ENCODE measurements at places on chromosomes 5 and 9.

DNA sequence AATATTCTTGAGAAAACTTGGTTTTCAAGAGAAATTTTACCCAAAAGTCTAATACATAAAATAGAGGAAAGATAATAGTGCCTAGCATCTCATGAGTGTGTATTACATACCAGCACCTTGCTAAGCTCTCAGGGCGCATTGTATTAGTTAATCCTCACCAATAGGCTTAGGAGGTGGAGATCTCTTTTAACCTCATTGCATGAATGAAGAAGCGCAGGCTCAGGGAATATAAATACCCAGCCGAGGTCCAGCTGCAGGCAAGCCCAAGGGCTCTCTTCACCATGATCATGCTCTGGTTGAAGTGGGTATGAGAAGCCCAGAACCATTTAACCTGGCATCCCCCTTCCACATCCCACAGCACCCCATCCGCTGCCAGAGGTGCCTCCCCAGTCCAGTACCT is 46.0 kb downstream of the CAMK2A start:
- DNase-seq, result no peak

- no peak for DNase-seq
These were observed 44.0 kb upstream of the RNU6ATAC start for GRCh38 chr9:134208310-134208841.

GRCh38 chr9:134234001-134234660 is 69.8 kb upstream of the RNU6ATAC start:
- no peak for DNase-seq

- DNase-seq, result no peak
These were observed at the start of gene SHROOM1 for GRCh38 chr5:132830436-132831094. SHROOM1 (minus strand) TSS chr5:132830647; CDS start chr5:132826140, 4,507 bp downstream.

DNA sequence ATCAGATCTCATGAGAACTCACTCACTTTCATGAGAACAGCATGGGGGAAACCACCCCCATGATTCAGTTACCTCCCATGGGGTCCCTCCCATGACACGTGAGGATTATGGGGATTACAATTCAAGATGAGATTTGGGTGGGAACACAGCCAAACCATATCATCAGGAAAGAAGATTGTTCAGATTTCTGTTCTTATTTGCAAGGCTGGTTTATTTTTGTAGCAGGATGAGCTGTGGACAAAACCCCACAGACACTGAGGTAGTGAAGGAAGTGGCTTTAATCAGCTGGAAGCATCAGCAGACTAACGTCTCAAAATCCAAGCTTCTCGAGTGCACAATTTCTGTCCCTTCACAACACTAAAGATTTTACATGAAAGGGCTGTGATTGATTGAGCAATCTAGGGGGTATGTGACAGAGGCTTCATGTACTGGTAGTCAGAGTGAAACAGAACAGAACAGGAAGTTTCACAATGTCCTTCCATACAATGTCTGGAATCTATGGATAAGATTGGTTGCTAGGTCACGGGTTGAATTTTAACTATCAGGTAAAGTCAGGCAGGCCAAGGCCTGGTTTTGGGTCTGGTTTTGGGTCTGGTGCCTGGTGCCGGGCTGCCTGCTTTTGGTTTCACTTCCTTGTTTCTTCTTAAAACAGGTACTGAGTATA is 91.3 kb upstream of the ZNF366 start:
- DNase-seq, result no peak

DNA sequence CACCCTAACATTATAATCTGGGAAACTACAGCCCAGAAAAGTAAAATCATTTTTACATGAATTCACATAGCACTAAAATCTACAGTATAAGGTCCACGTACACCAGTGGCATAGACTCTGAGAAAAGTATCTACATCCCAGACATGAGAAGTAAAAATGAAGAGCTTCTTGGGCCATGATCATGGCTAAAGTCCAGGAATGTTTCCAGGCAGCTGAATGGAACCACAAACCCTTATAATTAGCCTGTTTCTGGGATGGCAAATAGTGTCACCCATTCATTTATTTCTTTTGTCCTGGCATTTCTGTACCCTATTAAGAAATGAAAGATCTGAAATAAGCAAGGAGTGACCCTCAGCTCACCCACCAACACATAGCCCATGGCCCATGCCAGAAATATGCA is 217.9 kb downstream of the SPOCK1 start:
- no peak for DNase-seq

DNA sequence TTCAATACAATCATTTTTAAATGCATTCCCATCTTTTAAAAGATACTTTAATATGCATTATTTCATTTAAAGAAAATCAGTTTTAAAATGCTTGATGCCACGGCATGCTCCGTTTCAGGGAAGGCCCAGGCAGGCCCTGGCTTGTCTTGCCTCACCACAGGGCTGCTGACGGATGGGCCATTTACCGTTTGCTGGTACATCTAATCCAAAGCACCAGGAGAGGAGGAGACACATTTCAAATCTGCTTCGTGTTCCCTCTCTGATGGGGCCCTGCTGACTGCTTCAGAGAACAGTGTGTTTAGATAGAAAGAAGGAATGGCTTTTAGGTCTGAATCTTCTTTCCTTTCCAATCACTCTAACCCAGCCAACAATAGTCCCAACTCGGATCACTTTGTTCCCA is 185.2 kb downstream of the DCP2 start:
- no peak for DNase-seq

GRCh38 chr5:180367991-180368390 is 14.9 kb upstream of the GFPT2 start:
- DNase-seq, result no peak

- DNase-seq, result no peak
These were observed 342.7 kb downstream of the DIRAS2 start for GRCh38 chr9:90299968-90300367.

- DNase-seq, result no peak
These were observed 50.0 kb upstream of the SH3GL2 start for GRCh38 chr9:17528859-17529258.

DNA sequence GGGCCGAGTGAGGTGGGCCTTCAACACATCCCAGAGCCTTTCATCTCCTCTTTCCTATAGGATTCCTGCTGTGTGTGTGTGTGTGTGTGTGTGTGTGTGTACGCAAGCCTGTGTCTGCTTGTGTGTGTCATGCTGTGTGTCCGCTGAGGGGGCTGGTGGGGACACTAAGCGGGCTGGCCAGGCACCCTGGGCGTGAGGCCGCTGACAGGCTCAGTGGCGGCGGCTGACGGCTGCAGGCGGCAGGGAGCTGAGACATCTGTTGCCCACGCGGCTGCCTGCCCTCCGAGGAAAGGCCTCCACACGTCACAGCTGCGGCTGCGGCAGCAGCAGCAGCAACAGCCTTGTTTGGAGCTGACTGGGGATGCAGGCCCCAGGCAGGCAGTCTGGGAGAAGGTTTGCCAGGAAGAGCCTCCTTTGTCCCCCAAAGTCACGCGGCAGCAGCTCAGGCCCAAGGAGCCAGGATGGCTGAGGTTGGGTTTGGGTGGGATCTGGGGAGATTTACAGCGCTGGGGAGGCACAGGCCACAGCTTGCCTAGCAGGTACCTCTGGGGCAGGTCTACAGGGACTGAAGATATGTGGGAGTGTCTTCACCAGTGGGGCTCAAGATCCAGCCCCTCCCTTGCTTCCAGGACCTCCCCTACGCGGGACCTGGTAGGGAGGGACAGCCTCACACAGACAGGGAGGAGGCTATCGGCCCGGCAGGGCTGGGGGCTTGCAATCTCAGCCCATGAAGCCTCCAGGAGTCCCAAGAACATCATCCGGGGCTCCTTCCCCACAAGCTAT is 1.8 kb downstream of the PDLIM4 start:
- DNase-seq, result no peak

DNA sequence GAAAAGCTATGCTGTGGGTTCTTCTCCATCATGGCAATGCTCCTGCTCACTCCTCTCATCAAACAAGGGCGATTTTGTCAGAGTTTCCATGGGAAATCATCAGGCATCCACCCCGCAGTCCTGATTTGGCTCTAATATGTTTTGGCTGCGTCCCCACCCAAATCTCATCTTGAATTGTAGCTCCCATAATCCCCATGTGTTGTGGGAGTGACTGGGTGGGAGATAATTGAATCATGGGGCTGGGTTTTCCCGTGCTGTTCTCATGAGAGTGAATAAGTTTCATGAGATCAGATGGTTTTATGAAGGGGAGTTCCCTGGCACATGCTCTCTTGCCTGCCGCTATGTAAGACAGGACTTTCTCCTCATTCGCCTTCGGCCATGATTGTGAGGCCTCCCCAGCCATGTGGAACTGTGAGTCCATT is 163.8 kb downstream of the GADD45G start:
- DNase-seq, result no peak

GRCh38 chr9:35908504-35909125 is 675 bp upstream of the SPAAR start:
- no peak for DNase-seq

- DNase-seq, result no peak
These were observed 4.9 kb downstream of the APBA1 start for GRCh38 chr9:69667306-69667705.

DNA sequence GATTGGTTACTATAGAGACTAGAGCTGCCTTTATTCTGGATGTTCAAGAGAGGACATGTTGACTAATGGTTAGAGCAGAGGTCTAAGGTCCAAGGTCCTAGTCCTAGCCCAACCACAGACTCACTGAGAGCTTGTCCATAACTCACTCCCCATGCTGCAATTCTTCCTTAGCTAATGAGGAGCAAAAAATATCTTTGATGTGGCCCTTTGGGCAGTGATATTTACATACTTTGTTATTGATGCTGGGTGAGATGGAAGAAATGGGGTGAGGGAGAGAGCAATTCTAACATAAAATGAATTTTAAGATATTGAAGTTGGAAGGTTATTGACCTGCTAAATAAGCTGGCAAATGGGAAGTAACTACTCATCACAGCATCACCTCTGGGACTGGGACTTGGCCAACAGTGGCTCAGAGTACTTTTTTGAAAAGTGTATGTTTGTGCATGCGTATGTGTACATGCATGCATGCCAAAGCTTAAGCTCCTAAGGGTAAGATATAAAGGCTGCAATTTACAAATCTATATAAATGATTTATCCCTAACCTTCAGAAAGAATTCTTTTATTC is 58.0 kb upstream of the ANKRD55 start:
- DNase-seq, result no peak

GRCh38 chr5:93145767-93146166 is 435.3 kb downstream of the NR2F1-AS1 start:
- DNase-seq, result no peak

DNA sequence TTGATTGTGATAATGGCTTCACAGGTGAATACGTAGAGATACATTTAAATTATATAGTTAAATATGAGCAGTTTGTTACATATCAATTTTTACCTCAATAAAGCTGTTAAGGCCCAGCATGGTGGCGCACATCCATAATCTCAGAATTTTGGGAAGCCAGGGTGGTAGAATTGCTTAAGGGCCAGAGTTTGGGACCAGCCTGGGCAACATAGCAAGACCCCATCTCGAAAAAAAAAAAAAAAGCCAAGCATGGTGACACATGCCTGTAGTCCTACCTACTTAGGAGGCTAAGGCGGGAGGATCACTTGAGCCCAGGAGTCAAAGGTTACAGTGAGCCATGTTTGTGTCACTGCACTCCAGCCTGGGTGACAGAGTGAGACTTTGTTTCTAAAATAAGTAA is 138.7 kb upstream of the TMEM161B start:
- no peak for DNase-seq

GRCh38 chr5:160506006-160507004 is 84.7 kb downstream of the PTTG1 start:
- peak; percentile 82 for DNase-seq

DNA sequence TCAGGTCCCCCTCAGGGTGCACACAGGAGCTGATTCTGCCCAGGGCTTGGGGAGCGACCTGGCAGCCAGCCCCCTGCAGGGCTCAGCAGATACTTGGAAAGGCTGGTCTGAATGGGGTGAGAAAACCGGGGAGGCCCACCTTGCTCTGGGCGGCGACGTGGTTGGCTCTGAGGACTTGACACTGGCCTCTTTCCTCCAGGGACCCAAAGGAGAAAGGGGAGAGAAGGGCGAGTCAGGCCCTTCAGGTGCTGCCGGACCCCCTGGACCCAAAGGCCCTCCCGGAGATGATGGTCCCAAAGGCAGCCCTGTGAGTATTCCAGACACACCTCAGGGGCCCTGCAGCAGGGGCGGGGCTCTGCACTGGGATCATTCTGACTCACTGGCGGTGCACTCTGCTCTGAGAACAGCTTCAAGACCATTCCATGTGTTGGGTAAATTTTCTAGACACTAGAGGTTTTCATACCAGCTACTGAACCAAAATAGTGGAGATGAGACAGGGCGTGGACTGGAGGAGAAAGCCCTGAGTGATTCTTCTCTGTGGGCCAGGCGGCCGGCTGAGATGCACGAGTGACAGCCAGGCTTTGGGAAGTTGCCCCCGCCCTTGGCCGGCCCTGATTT is 65.9 kb upstream of the FCN2 start:
- no peak for DNase-seq

DNA sequence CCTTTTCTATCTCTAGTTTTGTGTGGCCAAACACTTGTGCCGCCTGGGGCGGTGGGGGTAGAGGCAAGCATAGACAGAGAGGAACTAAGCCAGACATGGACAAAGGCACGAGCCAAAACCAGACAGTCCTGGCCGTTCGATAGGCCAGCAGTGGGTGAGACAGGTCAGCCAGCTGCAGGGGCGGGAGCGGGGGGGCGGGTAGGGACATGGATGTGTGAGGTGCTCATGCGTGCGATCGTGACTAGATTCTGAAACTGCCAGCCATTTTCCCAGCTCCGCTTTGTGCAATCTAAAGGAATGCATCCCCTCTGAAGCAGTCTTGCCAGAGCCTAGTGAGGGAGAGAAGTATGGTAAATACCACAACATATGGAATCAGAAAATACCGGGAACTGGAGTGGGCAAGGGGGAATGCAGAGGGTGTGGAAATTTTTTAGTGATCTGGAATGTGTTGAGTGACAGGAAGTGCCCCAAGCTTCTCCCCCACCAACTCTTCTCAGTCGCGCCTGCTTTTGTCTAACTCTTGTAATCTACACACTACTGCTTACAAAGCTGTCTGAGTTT is 111.9 kb downstream of the NR6A1 start:
- no peak for DNase-seq

DNA sequence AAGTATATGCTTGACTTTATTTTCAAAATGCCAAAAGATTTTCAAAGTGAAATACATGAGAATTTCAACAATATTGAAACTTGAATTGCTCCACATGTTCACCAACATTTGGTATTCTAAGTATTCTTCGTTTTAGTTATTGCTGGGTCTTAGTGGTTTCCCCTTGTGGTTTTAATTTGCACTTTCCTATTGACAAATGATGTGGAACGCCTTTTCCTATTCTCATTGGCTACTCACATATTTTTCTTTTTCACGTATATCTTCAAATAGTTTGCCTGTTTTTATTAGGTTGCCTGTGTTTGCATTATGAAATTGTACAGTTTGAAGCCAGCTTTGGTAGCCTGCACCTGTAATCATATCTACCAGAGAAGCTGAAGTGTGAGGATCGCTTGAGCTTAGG is 405.7 kb upstream of the IRX2 start:
- no peak for DNase-seq

GRCh38 chr9:93013856-93014582 is 44.5 kb upstream of the SUSD3 start:
- no peak for DNase-seq

- no peak for DNase-seq
These were observed 93.2 kb downstream of the GLIS3 start for GRCh38 chr9:4206718-4207117.

DNA sequence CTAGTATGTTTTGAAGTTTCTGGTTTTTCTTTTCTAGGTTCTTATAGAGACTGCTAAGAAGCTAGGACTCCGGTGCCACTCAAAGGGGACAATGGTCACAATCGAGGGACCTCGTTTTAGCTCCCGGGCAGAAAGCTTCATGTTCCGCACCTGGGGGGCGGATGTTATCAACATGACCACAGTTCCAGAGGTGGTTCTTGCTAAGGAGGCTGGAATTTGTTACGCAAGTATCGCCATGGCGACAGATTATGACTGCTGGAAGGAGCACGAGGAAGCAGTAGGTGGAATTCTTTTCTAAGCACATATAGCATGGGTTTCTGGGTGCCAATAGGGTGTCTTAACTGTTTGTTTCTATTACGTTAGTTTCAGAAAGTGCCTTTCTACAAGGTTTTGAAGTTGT is 52.2 kb downstream of the MTAP start:
- no peak for DNase-seq

Data from T follicular helper cell (primary cell).